ENCODE measurements at places on chromosomes 6 and 20. TPM values are rescaled to one million over a fixed set of nuclear protein-coding genes. Genes with fewer than 3 reads are reported as not detected.

Gene TMEM200A
- 0.07 TPM for total RNA-seq

Gene FAXC
- 7.3 TPM for total RNA-seq

Gene NMBR
- not detected for total RNA-seq

Gene RHAG
- not detected for total RNA-seq

Gene CFAP206
- 0.06 TPM for total RNA-seq

Gene HFE
- 13.7 TPM for total RNA-seq

Gene HDGFL1
- not detected for total RNA-seq

Gene PTK7
- total RNA-seq = 5.1 TPM

Gene SOX12
- total RNA-seq = 22.3 TPM

Gene SEC63
- total RNA-seq = 17.9 TPM

Gene OLIG3
- not detected for total RNA-seq

Gene KAT14
- 10.4 TPM for total RNA-seq

Gene C20orf144
- total RNA-seq = 0.08 TPM

Gene PARD6B
- total RNA-seq = 2.7 TPM

Gene RBBP8NL
- 1.3 TPM for total RNA-seq

Gene CRISP2
- not detected for total RNA-seq

Gene LYRM2
- 31.8 TPM for total RNA-seq

Gene NNAT
- total RNA-seq = not detected

Gene SLC29A1
- 49.9 TPM for total RNA-seq

Gene RIPPLY2
- 0.32 TPM for total RNA-seq

Gene RIN2
- 22.9 TPM for total RNA-seq

Gene RAB32
- 46.2 TPM for total RNA-seq

Gene COL9A3
- 0.70 TPM for total RNA-seq

Gene CPNE5
- 0.16 TPM for total RNA-seq

Gene PRL
- total RNA-seq = not detected

Gene TMEM170B
- 1.1 TPM for total RNA-seq

Gene SAPCD1
- 3.0 TPM for total RNA-seq

Gene KCNQ2
- total RNA-seq = 0.51 TPM

Gene GCM1
- 0.03 TPM for total RNA-seq

Gene ADGB
- not detected for total RNA-seq

Gene ARMC12
- total RNA-seq = 0.62 TPM

Gene GTSF1L
- not detected for total RNA-seq

Gene C6orf15
- 0.09 TPM for total RNA-seq

Gene NRSN1
- total RNA-seq = not detected

Gene BFSP1
- total RNA-seq = 4.6 TPM

Gene OR2B6
- 0.15 TPM for total RNA-seq

Gene SOX4
- 9.8 TPM for total RNA-seq

Gene C6orf58
- not detected for total RNA-seq

Gene TRPC4AP
- 58.8 TPM for total RNA-seq

Gene CST2
- total RNA-seq = 0.62 TPM

Gene BEND3
- total RNA-seq = 3.0 TPM

Gene RNF39
- 0.05 TPM for total RNA-seq

Gene TEAD3
- 5.7 TPM for total RNA-seq

Gene DEFB132
- not detected for total RNA-seq

Measured in A549 treated with Hydrocortisone at 1 μM for 4 hours (cell line).